ENCODE measurements at places on chromosomes 3 and 15. TPM values are rescaled to one million over a fixed set of nuclear protein-coding genes. Genes with fewer than 3 reads are reported as not detected.

Gene NMB
- 6.4 TPM for polyA plus RNA-seq

Gene ZNF860
- 3.3 TPM for polyA plus RNA-seq

Gene EPHB3
- polyA plus RNA-seq = 30.5 TPM

Gene REC114
- polyA plus RNA-seq = not detected

Gene TMEM87A
- polyA plus RNA-seq = 47.7 TPM
